GM12891 (cell line): ENCODE measurements at places on chromosomes 6 and 20.

DNA sequence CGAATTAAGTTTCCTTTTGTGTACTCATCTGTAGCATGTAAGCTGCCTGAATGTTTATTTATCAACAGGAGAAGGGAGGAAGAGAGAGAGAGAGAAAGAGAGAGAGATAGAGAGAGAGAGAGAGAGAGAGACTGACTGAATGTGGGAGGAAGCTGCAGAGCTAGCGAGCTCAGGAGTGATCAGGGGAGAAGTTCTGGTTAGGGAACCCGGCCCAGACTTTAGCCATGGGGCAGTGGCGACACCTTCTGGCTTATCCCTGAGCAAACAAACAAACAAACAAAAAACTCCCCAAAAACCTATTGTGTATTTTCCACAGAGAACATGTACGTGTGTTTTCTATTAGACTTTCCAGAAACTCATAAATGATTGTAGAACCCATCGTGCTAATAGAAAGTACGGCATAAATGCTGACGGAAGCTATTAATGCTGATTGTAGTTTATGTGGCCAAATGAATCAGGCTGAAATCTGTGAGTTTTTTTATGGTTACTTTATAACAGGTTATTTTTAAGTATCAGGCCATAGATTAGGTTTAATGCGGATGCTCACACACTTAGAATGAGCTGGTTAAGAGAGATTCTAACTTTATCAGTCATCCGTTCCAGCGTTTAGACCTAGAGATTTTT lies 92.8 kb downstream of the CLIC5 start:
- no peak for DNase-seq

DNA sequence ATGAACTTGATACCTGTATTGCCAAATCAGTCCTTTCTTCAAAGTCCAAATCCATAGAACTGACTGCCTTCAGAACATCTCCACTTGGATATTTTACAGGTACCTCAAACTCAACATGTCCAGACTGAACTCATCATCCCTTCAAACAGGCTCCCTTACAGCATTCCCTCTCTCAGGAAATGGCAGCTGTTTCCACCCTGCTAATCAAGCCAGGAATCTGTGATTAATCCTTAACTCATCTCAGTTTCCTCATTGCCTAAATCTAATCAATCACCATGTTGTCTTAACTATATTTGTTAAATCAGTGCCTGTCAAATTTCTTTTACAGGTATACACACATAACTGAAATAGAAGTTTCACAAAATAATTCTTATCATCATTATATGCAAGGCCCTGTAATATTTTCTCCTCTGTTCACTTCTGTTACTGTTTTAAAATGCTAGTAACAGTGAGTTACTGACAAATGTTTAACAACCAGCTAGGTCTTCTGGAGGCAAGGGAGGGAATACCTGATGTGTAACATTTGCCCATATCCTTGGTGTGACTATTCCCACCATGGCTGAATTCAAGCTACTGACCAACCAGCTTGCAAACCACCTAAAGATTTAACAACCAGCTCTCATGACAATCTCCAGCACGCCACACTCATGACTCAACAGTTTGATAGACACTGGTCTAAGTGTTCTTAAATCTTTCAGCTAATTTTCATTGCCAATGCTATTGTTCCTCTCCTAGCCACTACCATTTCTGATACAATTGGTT lies 124.9 kb downstream of the ADAT2 start:
- DNase-seq, result no peak

DNA sequence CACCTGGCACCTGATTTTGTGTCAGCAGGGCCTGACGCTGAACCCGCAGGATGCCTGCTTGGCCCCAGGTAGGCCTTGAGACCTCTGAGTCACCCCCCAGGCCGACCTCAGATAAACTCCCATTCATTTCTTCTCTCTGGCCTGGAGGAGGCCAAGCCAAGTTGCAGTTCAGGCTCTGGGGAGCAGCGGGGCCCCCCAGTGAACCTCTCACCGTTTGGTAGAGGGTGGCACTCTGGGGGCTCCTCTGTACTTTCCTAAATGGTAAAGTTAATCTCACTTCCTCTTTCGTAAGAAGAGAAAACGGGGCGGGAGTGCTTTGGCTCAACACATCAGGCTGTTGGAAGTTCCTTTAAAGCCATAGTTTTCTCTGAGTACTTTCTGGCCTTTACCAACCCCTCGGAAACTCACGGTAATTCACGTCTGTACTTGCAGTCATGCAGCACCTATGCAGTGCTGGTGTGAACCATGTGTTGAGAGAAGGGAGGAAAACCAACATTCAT lies 2.8 kb downstream of the SIRPA start:
- peak; percentile 46 for DNase-seq

- DNase-seq, result no peak
Observed at GRCh38 chr6:105373481-105373880, 29.4 kb downstream of the PREP start.

DNA sequence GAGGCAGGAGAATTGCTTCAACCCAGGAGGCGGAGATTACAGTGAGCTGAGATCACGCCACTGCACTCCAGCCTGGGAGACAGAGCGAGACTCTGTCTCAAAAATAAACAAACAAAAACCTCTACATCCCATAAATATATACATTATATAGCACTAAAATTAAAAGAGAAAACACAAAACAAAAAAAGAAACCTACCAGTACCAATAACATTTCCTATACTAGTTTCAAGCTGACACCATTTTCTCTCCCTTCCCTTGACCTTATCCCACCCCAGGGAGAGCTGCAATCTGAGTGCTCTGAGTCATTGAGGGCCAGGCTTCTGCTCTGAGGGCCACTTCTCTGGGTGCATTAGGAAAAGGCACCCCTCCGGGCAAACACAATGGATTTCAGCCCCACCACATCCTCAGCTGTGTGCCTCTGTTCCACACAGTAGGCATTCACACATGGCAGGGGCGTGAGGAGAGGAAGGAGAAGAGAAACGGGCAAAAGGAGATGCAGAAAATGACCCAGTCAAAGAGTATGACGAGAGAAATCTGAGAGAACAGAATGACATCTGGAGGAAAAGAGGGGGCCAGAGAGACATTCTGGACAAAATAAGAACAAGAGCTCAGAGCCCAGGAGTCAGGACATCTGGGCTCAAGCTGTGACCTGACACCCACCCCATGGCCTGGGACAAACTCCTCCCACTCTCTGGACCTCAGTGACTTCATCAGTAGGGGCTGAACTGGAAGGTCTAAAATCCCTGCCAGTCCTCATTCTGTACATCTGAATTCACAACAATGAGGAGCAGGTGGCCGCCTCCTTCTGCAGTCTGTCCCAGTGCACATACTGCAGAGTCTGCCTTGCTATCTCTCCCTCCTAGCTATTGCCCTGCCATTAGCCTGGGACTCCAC lies 18.2 kb downstream of the TRIM26 start:
- DNase-seq, result no peak

DNA sequence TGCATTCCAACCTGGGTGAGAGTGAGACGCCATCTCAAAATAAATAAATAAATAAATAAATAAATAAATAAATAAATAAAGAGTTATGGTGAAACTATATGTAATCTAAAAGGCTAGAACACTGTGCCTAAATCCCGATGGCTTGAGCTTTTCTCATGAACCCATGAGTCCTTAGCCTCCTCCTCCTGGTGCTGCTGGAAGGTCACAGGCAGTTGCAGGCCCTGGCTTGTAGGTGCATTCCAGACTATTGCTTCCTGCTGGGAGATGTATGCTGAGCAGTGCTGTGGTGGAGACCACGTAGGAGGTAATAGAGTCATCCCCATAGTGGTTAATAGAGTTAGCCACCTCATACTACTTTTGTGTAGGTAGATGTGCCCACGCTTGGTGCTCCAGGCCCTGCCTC lies 12.5 kb downstream of the PTK7 start:
- no peak for DNase-seq

DNA sequence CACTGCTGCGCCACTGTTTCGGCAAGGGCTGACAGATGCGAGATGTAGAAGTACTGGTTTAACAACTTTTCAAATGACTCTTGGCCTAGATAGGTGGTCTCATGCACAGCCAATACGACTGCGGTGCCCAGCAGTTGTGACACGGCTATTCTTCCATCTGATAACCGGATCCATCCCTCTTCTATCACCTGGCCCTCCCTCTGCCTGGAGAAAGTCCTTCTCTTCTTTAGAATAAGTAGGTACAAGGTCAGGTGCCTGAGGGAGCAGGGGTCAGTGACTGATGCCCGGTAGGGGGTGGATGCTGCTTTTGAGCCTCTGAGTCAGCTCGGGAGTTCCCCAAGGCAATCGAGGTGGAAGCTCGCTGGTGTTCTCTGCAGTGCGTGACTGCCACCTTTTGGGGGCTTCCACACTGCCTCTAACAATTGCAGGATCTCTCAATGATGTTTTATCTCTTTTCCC lies 166.8 kb upstream of the GRIK2 start:
- DNase-seq, result no peak

- no peak for DNase-seq
Observed at GRCh38 chr20:19981031-19981451, 36.1 kb upstream of the NAA20 start.

GRCh38 chr6:49986551-49986950 lies 17.1 kb upstream of the DEFB113 start:
- no peak for DNase-seq

GRCh38 chr6:88539295-88539764 lies 373.2 kb upstream of the CNR1 start:
- DNase-seq, result no peak
